Fibroblast of skin of right biceps (primary cell): ENCODE measurements at places on chromosomes 11 and 22.

- peak; percentile 60 for DNase-seq
Observed at GRCh38 chr22:29635734-29636357, 32.4 kb downstream of the NF2 start.

DNA sequence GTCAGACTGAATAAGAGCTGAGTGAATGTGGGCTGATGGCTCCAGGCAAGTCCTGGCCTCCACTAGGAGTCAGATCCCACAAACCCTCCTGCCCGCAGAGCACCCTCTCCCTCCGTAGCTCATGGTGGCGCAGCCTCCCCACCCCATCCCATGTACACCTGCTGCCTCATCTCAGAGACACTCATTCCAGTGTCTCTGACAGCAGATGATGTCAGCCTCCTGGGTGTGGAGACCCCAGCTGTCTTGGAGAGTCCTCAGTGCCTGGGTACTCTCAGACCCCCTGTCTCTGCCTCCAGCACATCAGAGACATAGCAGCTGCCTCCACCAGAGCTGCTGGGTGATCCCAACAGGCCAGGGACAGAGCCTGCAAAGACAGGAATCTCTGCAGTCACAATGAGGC is 9.5 kb downstream of the IGLL5 start:
- no peak for DNase-seq

DNA sequence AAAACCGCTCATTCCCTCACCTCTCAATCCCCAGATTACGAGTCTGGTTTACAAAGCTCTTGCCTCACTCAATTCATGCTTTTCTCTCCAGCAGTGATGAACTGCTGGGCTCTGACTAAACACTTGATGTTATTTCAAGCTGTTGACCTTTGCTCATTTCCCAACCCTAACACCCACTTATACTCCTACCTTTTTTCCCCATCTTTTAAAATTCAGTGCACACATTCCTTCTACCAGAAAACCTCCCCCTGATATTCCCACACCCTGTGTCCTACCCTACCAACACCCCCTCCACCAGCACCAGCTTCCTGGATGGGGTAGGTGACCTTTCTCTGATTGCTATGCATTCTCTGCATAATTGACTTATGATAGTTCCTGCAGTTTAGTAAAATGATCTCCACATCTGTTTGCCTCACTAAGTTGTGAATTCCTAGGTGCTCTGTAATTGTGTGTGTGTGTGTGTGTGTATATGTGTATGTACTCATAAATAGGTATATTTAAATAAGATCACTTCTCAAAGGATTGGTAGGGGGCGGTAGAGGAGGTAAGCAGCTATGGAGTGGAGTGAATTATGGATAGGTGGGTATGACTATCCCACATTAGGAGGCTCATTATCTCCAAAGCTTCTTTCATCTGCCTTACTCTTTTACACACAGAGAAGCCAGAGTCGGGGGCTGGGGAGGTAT is 842 bp downstream of the HEPACAM start:
- peak; percentile 68 for DNase-seq

- DNase-seq, result peak; percentile 91
Observed at GRCh38 chr22:43090130-43090789, 1.1 kb upstream of the TTLL1 start.

DNA sequence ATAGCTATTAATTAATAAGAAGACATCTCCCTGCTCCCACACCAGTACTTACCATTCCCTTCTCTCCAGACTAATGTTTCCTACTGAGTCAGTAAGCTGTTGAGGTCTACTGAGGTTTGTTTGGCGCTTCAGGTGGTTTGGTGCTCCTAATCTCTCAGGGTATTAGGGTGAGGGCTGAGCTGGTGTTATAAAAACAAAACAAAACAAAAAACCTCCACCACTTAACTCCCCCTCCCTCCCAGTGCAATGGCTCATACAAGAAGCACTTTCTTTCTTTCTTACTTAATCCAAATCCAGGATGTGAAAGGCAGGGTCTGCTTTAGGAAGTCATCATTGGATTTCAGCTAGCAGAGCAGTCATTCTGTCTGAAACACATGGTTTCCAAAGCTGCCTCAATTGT is 15.3 kb downstream of the CSTPP1 start:
- DNase-seq, result peak; percentile 10

DNA sequence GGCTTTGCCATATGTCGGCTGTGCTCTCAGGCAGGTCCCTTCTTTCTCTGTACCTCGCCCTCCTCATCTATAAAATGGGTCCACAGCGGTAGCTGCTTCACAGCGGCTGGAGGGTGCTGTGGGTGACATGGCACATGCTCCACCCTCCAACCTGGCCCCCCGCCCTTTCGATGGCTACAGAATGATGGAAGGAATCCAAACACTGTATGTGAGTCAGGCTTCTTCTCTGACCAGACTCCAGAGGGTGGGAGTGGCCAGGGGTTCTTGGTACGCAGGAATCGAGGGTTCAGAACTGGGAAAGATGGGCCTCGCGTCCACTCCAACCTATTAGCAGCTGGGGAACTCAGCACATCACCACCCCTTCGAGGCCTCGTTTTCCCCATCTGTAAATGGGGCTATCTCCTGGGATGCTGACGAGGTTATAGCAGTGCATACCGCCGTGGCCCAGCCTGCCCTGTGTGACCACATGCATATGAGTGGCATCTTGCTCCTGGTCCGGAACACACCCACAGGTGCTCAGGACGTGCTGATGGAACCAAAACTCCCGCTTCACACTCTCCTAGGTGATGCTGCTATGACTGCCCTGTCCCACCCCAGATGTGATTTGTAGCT is 26.4 kb downstream of the MN1 start:
- peak; percentile 58 for DNase-seq

GRCh38 chr11:118194835-118195627 is 18.6 kb upstream of the SCN2B start:
- DNase-seq, result peak; percentile 50

- peak; percentile 47 for DNase-seq
Observed at GRCh38 chr22:30969532-30970355, 679 bp downstream of the TUG1 start.

DNA sequence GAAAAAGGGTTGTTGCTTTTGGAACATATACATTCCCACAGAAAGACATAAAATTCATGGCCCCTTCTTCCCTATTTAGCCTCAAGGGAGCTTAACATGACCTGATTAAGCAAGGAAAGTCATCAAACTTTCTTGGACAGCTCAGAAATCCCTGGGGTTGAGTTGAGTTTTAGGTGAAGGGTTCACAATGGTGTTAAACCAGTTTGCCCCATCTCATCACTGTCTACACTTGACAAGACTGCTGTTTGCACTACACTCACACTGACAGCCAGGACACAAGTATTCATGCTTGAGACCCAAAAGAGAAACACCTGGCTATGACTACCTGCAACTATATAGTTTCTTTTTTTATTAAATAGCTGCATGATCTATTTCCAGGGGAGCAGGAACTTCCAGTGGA is 209.8 kb upstream of the TMEM45B start:
- DNase-seq, result no peak

DNA sequence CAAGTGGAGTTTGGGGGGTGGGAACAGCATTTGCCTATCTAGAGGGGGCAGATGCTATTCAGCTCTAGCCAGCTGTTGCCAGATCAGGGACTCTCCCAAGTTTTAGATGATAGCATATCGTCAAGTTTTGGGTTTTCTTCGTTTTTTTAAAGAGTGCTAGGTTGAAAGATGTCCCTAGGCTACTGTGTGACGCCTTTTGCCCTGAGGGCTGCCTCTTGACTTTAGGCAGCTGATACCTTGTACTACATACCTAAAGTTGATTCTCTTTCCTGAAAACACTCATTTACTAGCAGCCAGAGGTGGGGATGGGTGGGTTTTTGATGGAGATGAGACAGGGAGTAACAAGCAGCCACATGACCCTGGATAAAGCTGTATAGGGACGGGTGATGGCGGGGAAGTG is 87.1 kb downstream of the ABTB2 start:
- no peak for DNase-seq

DNA sequence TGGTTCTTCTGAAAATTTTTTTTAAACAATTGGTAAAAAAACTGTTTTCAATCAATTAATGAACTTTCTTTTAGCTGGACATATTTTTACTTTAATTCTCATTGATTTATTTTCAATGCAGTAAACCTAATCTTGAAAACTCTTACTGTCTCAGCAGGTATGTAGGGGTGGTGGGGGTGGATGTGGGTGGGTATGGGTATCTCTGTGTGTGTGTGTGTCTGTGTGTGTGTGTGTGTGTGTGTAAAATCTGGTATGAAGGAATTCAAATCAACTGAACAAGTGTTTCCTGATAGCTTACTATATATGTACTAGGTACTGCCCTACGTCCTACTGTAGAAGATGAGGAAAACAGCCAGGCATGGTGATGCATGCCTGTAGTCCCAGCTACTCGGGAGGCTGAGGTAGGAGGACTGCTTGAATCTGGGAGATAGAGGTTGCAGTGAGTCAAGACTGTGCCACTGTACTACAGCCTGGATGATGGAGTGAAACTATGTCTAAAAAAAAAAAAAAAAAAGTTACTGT is 75.5 kb downstream of the MRTFA start:
- no peak for DNase-seq

DNA sequence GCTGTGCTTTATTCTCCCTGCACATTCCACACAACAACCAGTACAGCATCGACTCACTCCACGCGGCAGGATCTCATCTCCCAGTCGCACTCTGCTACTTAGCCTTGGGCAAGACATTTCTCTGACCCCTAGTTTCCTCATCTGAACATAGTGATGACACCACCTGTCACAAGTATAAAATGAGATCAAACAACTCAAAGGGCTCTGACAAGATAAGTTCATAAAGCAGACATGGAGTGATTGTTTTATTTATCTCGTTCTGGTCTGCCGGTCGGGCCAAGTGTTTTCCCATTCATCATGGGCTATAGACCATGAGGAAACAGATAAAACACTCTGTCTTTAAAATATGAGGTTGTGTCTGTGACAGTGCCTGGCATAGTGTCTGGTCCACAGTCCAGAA is 35.0 kb downstream of the DSCAML1 start:
- DNase-seq, result no peak

DNA sequence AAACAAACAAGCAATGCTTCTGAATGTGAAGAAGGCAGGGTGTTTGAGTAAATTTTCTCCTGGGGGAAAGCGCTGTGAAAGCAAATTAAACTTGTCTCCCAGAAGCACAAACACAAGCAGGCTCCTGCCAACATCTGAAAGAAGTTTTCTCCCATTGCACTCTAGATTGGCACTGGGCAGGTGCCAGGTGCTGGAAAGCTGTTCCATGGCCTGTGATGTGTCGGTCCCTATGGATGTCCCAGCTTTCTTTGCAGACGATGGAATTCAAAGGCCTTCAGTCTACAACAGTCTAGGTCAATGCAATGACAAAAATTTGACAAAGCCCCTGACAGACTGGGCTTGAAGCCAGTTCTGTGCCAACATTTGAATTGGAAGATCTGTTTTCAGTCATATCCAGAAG is 246.1 kb upstream of the NARS2 start:
- DNase-seq, result no peak

- DNase-seq, result no peak
Observed at GRCh38 chr11:74521666-74522252, 28.2 kb upstream of the LIPT2 start.

GRCh38 chr11:2991452-2992233 is 486 bp downstream of the NAP1L4 start:
- DNase-seq, result no peak

- DNase-seq, result no peak
Observed at GRCh38 chr11:3207526-3208189, 11.0 kb downstream of the MRGPRG start.

- peak; percentile 74 for DNase-seq
Observed at GRCh38 chr11:66188580-66188979, 79.9 kb upstream of the RAB1B start.

DNA sequence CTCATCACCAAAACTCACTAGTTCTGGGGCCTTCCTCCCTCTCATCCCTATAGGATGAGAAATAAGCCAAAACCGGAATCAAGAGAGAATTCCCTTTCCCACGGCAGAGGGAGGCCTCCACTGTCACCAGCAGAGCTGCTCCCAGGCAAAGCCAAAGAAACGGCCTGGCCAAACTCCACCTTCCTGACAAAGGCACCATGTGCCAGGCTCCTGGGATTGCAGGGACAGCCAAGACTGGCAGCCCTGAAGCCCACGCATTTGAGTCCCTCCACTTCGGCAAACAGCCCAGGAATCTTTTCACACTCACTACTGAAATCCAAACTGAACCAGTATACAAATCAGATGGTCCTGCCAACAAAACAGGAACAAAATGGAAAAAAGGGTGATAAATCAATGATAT is 6.1 kb downstream of the SMCO4 start:
- no peak for DNase-seq

- no peak for DNase-seq
Observed at GRCh38 chr22:30040499-30041260, 39.6 kb upstream of the HORMAD2 start.

- DNase-seq, result no peak
Observed at GRCh38 chr11:125724125-125724524, 22.0 kb upstream of the PATE1 start.

DNA sequence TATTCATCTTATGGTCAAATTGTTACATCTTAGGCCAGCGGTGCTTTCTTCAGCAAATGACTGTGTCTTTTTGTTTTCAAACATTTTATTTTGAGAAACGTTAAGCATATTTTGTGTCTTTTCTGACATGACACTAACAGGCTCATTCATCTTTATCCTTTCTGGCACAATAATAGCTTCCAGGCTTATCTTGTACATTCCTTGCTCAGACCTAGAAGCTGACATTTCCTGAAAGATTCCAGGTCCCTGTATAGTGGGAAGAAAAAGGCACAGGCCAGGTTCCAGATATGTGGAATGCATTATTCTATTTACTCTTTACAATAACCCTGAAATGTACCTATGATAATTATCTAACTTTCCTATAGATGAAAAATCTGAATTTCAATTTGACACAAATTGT is 379.1 kb upstream of the B3GAT1 start:
- DNase-seq, result no peak

DNA sequence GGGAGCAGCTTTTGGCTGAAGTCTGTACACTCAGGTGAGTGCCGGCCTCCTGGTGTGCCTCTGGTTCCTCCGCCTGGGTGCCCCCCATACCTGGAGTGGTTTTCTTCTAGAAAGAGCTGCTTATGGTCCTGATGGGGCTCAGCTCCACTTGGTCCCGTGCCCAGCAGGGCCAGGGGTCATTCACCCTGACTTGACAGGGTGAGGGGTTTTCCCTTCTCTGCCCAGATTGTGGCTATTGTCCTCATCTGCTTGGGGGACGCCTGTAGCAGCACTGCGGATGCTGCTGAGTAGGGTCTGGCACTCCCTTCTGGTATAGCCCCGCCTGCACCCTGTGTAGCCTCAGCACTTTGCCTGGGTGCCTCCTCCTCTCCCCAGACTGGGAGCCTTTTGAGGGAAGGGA is 8.2 kb downstream of the OMP start:
- no peak for DNase-seq

- peak; percentile 93 for DNase-seq
Observed at GRCh38 chr11:9760193-9760575, 96.3 kb downstream of the SWAP70 start.

- DNase-seq, result no peak
Observed at GRCh38 chr11:92986585-92986984, 17.1 kb downstream of the MTNR1B start.
